ENCODE measurements at places on chromosomes 2 and 18.
A peak's percentile ranks its signal among the peaks of the same experiment; 100 is the strongest.

- DNase-seq: no peak
These were observed 116.0 kb downstream of the DTNB start for GRCh38 chr2:25557179-25558036.

DNA sequence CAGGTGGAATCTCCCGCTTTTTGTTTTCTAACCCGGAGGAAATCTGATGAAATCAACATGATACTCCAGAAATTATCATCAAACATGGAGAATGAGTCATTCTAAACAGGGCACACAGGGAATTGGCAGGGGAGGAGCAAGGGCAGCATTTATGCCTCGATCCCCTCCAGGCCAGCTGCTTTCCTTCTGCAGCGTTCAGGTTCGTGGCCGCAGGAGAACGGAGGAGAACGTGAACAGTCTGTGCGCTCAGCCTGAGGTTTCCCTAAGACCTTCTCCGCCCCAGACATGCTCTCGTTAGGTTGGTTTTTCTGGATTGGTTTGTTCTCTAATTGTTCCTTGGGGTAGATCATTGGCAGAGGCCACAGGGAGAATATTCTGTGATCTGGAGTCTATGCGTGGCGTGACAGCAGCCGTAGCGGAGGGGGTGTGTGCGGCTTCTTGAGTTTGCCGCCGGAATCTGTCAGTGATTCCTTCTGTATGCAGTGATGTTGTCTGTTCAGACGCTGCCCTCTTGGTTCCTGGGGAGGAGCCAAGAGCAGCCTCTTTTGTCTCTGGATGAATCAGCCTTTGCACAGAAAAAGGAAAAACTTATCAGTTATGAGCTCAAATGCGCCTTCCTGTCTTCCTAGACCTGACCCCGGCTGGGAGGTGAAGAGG, 75.9 kb downstream of the SH3BP4 start:
- DNase-seq: no peak

GRCh38 chr2:105849431-105850179, 104.9 kb downstream of the NCK2 start:
- DNase-seq: no peak

- no peak for DNase-seq
These were observed 68.8 kb upstream of the GLS start for GRCh38 chr2:190811811-190812210.

- DNase-seq: no peak
These were observed 23.6 kb downstream of the STAT4 start for GRCh38 chr2:191127235-191127634.

- no peak for DNase-seq
These were observed 204.9 kb downstream of the FAM210A start for GRCh38 chr18:13521418-13521817.

DNA sequence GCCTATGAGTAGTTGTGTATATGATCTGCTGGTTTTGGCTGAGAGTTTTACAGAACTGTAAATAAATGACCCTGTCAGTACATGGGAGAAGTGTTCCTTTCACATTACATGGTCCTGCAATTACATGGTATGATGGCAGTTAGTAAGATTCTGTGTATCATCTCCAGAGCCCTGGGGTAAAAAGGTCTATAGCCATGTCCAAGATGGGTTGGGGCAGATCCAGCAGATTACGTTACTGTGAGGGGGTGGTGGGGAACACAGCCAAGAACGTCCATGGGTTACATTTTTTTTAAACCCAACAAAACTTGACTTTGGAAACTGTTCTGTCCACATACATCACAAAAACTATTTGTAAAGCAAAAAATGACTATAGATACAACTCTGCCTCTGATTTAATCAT, 64.2 kb upstream of the LMAN1 start:
- no peak for DNase-seq

- DNase-seq: no peak
These were observed 73.2 kb upstream of the LCLAT1 start for GRCh38 chr2:30373881-30374302.

DNA sequence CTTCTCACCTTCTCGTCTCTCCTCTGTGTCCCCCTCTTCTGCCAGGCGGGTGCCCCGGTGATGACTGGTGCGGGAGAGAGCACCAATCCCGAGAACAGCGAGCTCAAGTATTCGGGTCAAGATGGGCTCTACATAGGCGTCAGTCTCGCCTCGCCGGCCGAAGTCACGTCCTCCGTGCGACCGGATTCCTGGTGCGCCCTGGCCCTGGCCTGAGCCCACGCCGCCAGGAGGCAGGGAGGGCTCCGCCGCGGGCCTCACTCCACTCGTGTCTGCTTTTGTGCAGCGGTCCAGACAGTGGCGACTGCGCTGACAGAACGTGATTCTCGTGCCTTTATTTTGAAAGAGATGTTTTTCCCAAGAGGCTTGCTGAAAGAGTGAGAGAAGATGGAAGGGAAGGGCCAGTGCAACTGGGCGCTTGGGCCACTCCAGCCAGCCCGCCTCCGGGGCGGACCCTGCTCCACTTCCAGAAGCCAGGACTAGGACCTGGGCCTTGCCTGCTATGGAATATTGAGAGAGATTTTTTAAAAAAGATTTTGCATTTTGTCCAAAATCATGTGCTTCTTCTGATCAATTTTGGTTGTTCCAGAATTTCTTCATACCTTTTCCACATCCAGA, 31.3 kb downstream of the GATA6 start:
- no peak for DNase-seq

- DNase-seq: peak; percentile 92
These were observed 2.2 kb downstream of the SH2D6 start for GRCh38 chr2:85420536-85421259.

- no peak for DNase-seq
These were observed 198.4 kb downstream of the AFF3 start for GRCh38 chr2:99944019-99944418.

DNA sequence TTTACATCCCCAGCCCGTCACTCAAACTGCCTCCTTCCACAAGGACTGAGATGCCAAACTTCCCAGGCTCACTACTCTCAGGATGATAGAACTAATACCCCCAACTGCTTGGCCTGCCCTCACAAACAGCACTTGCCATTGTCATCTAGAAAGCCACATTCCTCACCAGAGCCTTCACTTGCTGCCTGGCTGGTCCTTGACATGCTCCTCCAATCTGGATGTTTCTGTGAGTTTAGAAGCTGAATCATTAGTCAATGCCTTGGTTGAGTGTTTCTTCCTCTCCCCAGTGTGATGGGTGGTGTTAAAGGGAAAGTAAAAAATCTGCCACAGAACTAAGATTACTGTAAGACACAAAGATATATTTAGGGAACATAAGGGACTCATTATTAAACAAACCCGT, 52.5 kb downstream of the MARCHF4 start:
- DNase-seq: no peak

- no peak for DNase-seq
These were observed 249.0 kb downstream of the ZNF804A start for GRCh38 chr2:184847331-184847730.

GRCh38 chr2:53438100-53438499, 329.5 kb upstream of the CHAC2 start:
- no peak for DNase-seq

- DNase-seq: no peak
These were observed 2.9 kb downstream of the CYP26B1 start for GRCh38 chr2:72144632-72145288.

- no peak for DNase-seq
These were observed 536.8 kb downstream of the XIRP2 start for GRCh38 chr2:167424803-167425755.

- DNase-seq: peak; percentile 56
These were observed 57.4 kb upstream of the EPAS1 start for GRCh38 chr2:46239847-46240181.

GRCh38 chr2:154392256-154392655, 306.2 kb upstream of the KCNJ3 start:
- no peak for DNase-seq

- no peak for DNase-seq
These were observed 21.6 kb downstream of the MROH2A start for GRCh38 chr2:233799716-233800115.

DNA sequence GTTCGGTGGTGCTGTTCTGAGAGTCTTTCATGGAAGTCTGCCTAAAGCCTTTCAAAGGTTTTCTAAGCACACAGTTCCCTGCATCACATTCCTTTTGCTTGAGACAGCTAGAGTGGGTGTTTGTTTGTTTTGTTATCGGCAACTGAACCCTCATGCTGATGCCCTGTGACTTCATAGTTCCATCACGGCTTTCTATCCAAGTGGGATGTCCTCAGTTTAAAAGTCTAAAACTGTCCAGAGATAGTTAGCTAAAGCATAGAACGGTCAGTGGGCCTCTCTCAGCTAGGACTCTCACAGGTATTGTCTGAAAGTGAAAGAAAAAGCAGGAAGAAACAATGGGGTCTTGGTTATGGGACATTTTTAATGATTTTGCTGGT, 337.3 kb downstream of the OSR1 start:
- DNase-seq: no peak

DNA sequence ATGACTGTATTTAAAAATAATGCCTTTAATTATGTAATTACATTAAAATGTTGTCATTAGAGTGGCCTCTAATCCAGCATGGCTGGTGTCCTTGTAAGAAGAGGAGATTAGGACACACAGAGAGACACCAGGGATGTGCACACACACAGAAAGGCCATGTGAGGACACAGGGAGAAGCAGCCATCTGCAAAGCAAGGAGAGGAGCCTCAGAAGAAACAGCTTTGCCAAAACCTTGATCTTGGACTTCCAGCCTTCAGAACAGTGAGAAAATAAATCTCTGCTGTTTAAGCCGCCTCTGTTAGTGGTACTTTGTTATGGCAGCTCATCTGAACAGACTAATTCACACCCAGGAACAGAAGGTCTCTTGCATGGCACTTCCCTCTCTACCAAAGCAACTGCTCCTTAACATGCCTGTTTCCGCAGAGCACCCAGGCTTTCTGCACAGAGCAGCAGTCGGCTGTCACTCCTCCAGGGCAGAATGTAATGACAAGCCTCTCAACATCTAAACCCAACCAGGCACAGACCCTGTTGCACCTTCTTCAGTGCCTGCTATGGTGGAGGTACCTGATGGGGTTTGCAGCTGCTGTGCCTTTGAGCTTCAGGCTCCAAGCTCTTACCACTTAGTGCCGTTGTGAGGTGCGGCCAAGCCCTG, 377.7 kb downstream of the TDRD15 start:
- DNase-seq: no peak

DNA sequence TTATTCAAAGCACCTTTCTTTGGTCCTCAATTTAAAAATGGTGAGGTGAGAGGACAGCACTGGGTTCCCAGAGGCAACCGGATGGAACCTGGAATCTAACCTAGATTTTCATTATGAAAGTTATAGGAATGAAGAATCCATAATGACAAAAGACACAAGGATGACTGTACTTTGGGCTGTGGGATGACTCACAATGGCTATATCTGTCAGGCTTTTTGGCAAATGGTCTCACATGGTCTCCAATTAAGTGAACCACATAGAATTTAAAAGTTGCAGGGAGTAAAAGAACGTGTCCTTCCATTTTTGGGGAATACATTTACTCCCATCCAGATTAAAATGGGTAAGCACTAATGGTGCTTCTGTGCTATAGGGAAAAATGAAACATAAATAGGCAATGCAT, 31.8 kb upstream of the LYPD1 start:
- no peak for DNase-seq

All from effector memory CD8-positive, alpha-beta T cell (primary cell).